Endodermal cell (in vitro differentiated cells): ENCODE measurements at places on chromosomes 2 and 18.

- H3K4me1 ChIP-seq, result peaks cover 6% of the 10 kb centered on the region
- H3K27ac ChIP-seq, result no peak within 1 kb of the TSS
- peak within 1 kb of the TSS; percentile 77 for H3K4me3 ChIP-seq
- H3K27me3 ChIP-seq, result no peaks in the 10 kb centered on the region
- H3K36me3 ChIP-seq, result peaks cover 44% of the 10 kb centered on the region
- DNase-seq, result peak; percentile 91
These were observed at the start of gene DCTN1 for GRCh38 chr2:74379851-74380789. TSS of gene DCTN1 (minus strand) at chr2:74380311. CDS start at chr2:74380037, 274 bp downstream.

- no peaks in the 10 kb centered on the region for H3K4me1 ChIP-seq
- no peak overlapping the region for H3K27ac ChIP-seq
- peaks cover 18% of the 10 kb centered on the region for H3K27me3 ChIP-seq
- DNase-seq, result peak; percentile 93
These were observed 6.0 kb upstream of the INPP5D start for GRCh38 chr2:233053928-233054784.

DNA sequence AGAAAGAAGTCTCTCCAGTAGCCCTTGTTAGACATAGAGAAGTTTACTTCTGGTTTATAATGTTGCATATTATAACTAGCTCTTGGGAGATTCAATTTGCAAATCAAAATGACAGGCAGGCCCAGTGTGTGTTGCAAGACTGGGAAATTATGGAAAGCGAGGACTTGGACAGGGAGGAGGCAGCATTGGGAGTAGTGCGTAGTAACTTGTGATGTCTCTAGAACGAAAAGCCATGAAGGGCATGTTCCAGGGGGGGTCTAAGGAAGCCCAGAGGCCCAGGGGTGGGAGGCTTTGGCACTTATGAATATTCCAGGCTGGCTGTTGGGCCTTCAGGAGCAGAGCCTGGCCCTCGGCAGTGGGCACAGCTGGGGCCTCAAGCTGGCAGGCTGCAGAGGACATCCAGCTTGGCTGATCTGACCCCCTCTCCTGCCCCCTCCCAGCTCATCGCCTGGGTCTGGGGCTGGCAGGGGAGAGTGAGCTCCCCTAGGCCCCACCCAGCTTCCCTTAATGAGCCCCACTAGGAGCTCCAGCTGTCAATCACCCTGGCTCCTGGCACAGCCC lies 55.3 kb upstream of the TCF7L1 start:
- H3K27ac ChIP-seq, result no peak overlapping the region
- H3K36me3 ChIP-seq, result no peaks in the 10 kb centered on the region
- DNase-seq, result no peak
- H3K4me3 ChIP-seq, result no peak overlapping the region
- H3K4me1 ChIP-seq, result no peaks in the 10 kb centered on the region

DNA sequence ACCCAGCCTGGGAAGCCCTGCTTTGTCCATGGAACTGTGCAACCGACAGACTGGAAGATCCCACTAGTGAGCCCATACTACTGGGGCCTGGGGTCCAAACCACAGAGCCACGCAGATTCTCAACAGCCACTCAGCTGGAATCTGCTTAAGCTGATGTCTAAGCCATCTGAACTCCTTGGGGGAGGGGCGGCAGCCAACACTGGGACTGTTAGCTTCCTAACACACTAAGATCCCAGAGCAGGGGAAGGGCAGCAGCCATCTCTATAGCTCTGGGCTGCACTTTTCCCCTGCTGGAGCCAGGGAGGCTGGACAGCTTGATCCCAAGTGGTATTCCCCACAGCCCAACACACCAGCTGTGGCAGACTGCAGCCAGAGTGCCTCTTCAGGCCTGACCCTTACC lies 118.3 kb downstream of the RPRM start:
- H3K4me3 ChIP-seq, result no peak overlapping the region
- DNase-seq, result peak; percentile 66
- no peaks in the 10 kb centered on the region for H3K27me3 ChIP-seq

DNA sequence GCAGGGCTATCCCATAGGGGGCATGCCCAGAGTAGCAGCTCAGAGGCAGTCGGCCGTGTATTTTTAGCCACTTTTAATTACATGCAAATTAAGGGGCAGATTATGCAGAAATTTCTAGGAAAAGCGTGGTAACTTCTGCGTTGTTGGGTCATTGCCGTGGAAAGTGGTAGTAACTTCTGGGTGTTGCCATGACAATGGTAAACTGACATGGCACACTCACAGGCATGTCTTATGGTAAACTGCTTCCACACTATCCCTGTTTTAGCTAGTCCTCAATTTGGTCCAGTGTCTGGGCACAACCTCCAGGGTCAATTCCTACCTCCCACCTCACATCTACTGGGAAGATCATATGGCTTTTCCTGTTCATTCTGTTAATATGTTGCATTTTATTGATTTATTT lies 428.9 kb upstream of the FANCL start:
- H3K4me1 ChIP-seq, result no peaks in the 10 kb centered on the region
- H3K27me3 ChIP-seq, result no peaks in the 10 kb centered on the region
- H3K36me3 ChIP-seq, result no peaks in the 10 kb centered on the region
- H3K27ac ChIP-seq, result no peak overlapping the region

GRCh38 chr2:70685771-70686171 lies 82.2 kb downstream of the ADD2 start:
- H3K36me3 ChIP-seq, result no peaks in the 10 kb centered on the region
- no peak overlapping the region for H3K4me3 ChIP-seq
- no peaks in the 10 kb centered on the region for H3K27me3 ChIP-seq
- H3K27ac ChIP-seq, result peak overlapping the region; percentile 53
- DNase-seq, result peak; percentile 37
- H3K4me1 ChIP-seq, result no peaks in the 10 kb centered on the region

DNA sequence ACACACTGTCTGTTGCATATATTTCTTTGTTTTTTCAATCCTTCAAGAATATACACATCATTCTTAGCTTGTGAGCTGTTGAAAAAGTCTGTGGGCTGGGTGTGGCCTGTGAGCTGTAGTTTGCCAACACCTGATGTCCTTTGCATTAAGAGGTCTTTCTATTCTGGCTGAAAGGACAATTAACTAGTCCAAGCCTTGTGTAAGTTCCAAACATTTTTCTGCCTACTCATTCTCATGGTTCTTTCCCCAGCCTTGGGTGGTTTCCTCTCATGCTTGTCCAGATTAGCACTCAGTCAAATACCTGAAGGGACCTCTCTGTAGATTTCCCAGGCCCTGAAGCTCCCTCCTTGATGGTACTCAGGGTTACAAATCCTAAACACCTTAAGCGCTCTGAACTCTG lies 57.8 kb upstream of the NABP1 start:
- no peak for DNase-seq
- H3K4me3 ChIP-seq, result no peak overlapping the region
- H3K4me1 ChIP-seq, result peaks cover 4% of the 10 kb centered on the region
- no peak overlapping the region for H3K27ac ChIP-seq
- no peaks in the 10 kb centered on the region for H3K27me3 ChIP-seq
- no peaks in the 10 kb centered on the region for H3K36me3 ChIP-seq

GRCh38 chr18:9750606-9751304 lies 42.7 kb downstream of the RAB31 start:
- no peaks in the 10 kb centered on the region for H3K4me1 ChIP-seq
- H3K4me3 ChIP-seq, result no peak overlapping the region
- H3K27me3 ChIP-seq, result no peaks in the 10 kb centered on the region
- peak; percentile 28 for DNase-seq
- no peak overlapping the region for H3K27ac ChIP-seq
- H3K36me3 ChIP-seq, result no peaks in the 10 kb centered on the region

DNA sequence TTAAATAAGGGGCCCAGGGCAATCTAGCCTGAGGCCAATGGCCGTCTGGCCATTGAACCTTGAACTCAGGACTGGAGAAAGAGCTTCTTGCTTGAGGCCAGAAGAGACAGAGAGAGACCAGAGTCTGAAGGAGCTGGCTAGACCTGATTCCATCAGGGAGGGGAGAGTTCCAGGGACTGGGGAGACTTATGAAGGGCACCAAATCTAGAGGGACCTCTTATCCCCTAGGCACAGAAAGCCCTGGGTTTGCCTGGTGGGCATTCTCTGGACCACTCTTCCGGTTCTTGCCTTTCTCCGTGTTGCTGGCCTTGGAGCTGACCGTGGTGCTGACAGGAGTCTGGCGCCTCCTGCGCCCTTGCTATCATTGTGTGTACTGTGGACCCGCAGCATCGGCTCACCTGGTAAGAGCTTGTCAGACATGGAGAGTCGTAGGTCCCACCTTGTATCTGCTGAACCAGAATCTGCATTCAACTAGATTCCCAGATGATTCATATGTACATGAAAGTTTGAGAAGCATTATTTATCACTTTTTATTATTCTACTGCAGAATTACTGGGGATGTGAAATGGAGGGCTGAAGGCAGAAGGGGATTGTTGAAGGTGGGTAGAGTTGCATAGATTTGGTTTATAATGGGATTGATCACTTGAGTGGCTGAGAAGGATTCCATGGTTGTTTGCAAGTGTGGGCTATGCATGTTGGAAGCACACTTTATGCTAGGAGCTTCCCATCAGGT lies 4.3 kb upstream of the TRPM8 start:
- H3K36me3 ChIP-seq, result no peaks in the 10 kb centered on the region
- H3K27ac ChIP-seq, result no peak overlapping the region
- H3K4me1 ChIP-seq, result no peaks in the 10 kb centered on the region
- H3K4me3 ChIP-seq, result no peak overlapping the region
- peak; percentile 94 for DNase-seq

GRCh38 chr2:159855143-159855542 lies 57.1 kb upstream of the CD302 start:
- no peaks in the 10 kb centered on the region for H3K36me3 ChIP-seq
- no peak overlapping the region for H3K27ac ChIP-seq
- no peak for DNase-seq

- H3K4me3 ChIP-seq, result no peak overlapping the region
- H3K36me3 ChIP-seq, result no peaks in the 10 kb centered on the region
- no peaks in the 10 kb centered on the region for H3K4me1 ChIP-seq
- no peak for DNase-seq
These were observed 30.5 kb upstream of the PEX13 start for GRCh38 chr2:60987041-60987440.

DNA sequence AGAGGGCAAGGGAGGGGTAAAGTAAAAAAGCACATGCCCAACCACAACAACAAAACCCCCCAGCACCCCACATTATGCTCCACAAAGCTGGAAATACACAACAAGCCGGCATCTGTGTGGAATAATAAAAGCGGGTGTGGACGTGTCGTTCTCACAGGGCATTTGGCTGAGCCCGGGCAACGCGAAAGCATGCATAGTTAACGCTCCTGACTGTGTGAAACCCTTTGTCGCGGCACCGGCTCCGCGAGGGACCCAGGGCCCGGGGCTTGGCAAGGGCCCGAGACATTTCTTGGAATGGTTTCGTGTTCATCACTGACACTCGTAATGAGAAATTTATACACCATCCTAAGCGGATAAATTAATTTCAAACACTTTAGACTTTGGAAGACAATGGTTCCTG lies 165.6 kb downstream of the INHBB start:
- peaks cover 34% of the 10 kb centered on the region for H3K27me3 ChIP-seq
- DNase-seq, result peak; percentile 66
- peak overlapping the region; percentile 98 for H3K27ac ChIP-seq
- H3K36me3 ChIP-seq, result no peaks in the 10 kb centered on the region
- H3K4me3 ChIP-seq, result no peak overlapping the region
